Stimulated activated CD4-positive, alpha-beta T cell treated with anti-CD3 and anti-CD28 coated beads, Interleukin-2, amount 100 ng/mL, for 4 hours (primary cell): ENCODE measurements at places on chromosomes 4 and X.

GRCh38 chr4:129246910-129247461 lies 151.0 kb downstream of the C4orf33 start:
- DNase-seq = no peak

DNA sequence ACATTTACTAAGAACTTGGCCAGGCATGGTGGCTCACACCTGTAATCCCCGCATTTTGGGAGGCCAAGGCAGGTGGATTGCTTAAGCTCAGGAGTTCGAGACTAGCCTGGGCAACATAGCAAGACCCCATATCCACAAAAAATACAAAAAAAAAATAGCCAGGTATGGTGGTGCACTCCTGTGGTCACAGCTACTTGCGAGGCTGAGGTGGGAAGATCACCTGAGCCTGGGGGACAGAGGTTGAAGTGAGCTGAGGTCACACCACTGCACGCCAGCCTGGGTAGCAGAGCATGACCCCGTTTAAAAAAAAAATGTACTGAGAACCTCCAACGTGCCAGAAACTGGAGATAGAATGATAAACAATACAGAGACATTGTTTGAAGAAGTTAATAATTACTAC lies 8.0 kb downstream of the OPRPN start:
- DNase-seq = no peak

- no peak for DNase-seq
Measured at GRCh38 chr4:47406408-47406807, 57.1 kb downstream of the COMMD8 start.

GRCh38 chr4:24260923-24261564 lies 323.3 kb downstream of the DHX15 start:
- DNase-seq = no peak

GRCh38 chrX:121649417-121649816 lies 602.0 kb downstream of the GLUD2 start:
- no peak for DNase-seq

GRCh38 chr4:148477276-148477675 lies 35.1 kb upstream of the NR3C2 start:
- DNase-seq = no peak

DNA sequence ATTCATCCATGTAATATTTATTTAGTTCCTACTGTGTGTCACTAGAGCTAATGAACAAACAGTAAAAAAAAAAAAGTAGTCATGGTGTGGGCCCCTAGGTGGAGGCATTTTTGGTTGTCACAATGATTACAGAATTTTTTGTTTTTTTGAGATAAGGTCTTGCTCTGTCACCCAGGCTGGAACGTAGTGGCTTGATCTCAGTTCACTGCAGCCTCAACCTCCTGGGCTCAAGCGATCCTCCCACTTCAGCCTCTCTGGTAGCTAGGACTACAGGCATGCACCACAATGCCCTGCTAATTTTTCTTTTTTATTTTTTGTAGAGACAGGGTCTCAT lies 22.0 kb downstream of the DNAAF6 start:
- no peak for DNase-seq

- no peak for DNase-seq
Measured at GRCh38 chrX:132216806-132217202, 2.4 kb downstream of the RAP2C start.

DNA sequence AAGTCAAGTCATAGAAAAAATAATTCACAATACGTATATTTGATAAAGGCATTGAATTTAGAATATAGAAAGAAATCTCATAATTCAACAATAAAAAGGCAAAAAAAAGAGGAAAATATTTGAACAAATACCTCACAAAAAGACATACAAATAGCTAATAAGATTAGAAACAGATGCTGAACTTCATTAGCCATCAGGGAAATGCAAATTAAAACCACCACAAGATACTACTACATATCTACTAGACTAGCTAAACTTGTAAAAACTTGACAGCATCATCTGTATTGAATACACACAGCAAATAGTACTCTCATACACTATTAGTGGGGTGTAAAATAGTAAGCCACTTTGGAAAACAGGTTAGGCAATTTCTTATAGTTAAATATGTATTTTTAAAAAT lies 128.7 kb upstream of the TLL1 start:
- DNase-seq = no peak

- DNase-seq = no peak
Measured at GRCh38 chr4:183434666-183435190, 9.7 kb upstream of the CDKN2AIP start.

GRCh38 chr4:17869327-17869726 lies 58.5 kb downstream of the NCAPG start:
- no peak for DNase-seq

DNA sequence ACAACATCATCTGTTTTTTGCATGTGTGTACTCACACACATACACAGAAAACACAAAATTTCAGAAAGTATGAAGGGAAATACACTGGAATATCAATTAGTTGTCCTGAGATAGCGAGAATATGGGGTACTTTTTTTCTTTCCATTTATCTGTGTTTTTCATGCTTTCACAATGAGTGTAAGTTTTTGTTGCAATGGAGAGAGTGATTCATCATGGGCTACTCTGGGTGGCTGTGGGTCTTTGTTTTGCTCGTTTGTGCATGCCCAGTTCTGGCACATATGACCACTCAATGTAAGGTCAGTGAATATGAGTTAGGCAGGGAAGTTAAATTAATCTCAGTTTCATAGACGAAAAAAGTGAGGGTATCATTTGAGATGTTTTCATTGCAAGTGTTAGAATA lies 26.9 kb downstream of the XK start:
- no peak for DNase-seq

GRCh38 chr4:3480528-3481112 lies 17.5 kb downstream of the DOK7 start:
- peak; percentile 47 for DNase-seq

DNA sequence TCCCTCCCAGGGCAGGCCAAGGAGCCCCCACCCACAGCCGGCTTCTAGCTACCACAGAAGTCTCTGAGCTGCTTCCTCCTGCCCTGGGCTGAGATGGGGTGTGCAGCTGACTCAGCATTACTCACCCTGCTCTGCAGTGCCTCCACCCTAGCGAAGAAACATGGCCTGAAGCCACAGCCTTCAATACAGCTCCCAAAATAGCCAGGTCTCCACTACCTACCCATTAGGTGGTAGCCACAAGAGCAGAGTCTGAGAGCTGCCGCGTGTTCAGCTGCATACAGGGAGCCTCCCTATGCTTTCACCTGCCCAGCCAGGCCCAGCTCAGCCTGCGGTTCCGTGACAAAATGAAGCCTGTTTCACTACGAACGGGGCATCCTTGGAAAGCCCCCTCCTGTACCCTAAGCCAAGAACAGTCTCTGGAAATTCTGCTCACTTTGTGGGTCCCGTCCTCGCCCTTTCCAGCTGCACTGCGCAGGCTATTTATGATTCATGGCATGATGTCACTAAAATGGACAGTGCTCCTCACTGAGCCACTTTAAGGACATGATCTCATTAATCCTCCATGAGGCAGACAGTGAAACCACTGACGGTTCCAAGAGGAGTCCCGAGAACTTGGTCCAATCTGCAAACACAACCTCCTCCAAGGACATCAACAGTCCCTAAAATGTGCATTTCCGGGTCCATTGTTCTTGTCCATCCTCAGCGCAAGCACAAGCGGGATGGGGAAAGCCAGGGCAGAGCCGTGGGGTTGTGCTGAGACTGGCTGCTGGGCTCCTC lies 20.2 kb downstream of the WDR1 start:
- peak; percentile 85 for DNase-seq

DNA sequence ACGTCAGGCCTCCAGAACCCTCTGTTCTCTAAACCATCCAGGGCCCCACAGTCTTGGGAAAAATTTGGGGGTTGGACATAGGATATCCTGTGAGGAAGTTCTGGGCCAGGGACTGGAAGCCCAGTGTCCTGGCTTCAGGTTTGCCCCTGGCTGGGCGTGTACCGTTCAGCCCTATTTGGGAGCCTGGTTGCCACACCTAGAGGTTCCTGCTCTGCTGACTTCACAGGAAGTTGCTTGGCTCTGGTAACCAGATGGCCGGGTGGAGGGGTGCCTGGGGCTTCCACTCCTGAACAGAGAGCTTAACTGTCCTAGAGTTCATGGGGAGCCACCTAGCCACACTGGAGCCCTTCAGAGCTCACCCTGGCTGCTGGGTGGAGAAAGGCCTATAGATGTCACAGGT lies 1.1 kb downstream of the TAFAZZIN start:
- no peak for DNase-seq

GRCh38 chrX:107741404-107741790 lies 34.2 kb downstream of the TSC22D3 start:
- DNase-seq = no peak

DNA sequence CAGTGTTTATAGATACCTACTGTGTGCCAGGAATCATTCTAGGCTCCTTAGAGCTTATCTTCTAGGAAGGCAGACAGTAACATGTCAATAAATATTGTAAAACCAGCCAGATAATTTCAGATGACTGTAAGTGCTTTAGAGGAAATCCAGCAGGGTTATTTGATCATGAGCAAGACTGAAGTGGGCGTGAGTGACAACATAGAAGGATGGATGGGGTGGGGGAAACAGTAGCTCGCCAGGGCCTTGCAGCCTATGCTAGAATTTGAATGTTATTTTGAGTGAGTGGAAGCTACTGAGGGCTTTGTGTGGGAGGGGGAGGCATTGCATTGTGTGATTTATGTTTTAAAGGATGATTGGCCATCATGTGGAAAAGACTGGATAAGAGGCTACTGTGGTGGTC lies 6.7 kb downstream of the SRD5A3 start:
- no peak for DNase-seq

GRCh38 chrX:44042116-44042515 lies 68.9 kb upstream of the NDP start:
- DNase-seq = no peak

DNA sequence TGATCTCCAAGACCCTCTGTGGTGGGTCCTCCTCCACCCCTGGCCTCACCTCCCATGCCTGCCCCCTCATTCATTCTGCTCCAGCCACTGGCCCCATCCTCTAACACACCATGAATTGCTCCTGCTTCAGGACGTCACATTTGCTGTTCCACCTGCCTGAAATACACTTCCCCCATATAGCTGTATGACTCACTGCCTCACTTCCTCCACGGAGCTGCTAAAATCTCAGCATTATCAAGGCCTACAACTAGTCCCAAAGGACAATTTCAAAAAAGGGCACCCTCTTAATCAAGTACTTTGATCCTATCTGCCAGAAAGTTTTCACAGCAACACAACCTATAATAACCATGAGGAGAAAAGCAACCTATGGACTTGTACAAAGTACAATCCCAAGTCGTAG lies 43.6 kb upstream of the PHOX2B start:
- no peak for DNase-seq

GRCh38 chr4:3470244-3471097 lies 7.4 kb downstream of the DOK7 start:
- DNase-seq = no peak

GRCh38 chr4:174467107-174467506 lies 55.2 kb downstream of the HPGD start:
- DNase-seq = no peak

DNA sequence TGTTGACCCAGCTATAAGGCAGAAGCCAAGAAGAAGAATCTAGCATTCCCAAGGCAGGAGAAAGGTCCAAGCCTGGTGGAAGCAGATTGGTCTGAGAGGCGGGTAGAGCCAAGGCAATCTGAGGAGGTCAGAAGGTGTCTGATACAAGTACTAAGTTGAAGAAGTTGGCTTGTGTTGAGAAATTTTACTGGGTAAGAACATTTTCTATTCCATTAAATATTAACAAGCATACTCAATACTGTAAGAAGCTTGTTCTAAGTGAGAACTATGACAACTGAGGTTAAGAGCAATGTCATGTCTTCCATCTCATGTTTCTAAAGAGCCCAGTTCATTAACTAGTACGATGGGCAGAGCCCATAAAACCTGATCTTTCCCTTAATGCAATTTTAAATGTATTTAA lies 75.0 kb downstream of the FAM13A start:
- no peak for DNase-seq

DNA sequence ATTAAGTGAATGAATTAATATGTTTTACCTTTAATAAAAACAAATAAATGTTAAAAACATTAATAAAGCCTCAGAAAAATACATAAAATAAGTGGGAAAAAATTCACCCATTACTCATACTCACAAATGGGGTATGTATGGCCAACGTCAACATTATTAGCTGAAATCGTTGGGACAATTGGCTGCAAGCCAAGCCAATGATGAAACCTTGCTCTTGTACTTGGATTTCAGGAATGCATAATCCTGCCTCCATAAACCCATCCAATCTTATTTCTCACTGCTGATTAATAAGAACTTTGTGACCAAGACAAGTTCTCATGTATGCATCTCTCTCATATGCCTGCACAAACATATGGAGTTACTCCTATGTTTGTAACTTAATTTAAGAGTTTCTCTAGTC lies 35.3 kb upstream of the ADAMTS3 start:
- no peak for DNase-seq

- DNase-seq = no peak
Measured at GRCh38 chrX:39875834-39876628, 221.7 kb downstream of the BCOR start.

GRCh38 chrX:130083107-130083490 lies 27.2 kb downstream of the ELF4 start:
- DNase-seq = no peak

- DNase-seq = no peak
Measured at GRCh38 chrX:129566073-129566472, 26.0 kb downstream of the OCRL start.

DNA sequence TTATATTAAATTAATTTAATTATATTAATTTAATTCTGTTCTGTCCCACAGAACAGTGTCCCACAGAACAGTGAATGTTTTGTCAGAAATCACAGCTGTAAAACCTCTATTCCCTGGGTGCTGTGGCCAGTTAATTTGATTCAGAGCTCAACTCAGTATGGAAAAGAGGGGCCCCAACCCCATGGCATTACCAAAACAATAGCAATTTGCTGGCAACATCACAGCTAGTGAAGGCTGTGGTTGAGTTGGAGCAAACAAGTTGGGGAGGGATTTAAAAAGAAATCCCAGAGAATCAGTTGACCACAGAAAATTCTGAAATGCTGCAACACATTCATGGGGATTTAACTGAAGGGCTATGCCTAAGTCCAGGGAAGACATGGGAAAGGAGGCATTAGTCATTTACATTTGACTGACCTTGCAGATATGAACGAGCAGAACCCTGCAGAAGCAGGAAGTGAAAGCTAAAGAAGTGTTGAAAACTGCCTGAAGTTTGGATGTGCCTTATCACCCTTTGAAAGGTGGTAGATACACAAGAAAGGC lies 30.1 kb downstream of the PDHA2 start:
- no peak for DNase-seq

DNA sequence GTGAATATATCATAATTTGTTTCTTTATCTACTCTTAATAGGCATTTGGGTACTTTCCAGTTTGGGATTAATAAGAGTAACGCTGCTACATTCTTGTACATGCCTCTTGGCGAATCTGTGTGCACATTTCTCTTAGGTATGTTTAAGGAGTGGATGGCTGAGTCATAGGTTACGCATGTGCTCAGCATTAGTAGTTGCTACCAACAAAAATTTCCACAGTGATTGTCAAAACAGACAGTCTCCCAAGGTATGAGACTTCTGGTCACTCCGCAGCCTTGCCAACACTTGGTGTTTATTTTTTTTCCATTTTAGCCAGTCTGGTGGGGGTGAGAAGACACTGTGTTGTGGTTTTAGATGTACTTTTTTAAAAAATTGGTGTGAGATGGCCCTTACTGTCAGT lies 44.6 kb downstream of the FGFBP1 start:
- DNase-seq = no peak
